ENCODE measurements at places on chromosomes 3 and 15. TPM values are rescaled to one million over a fixed set of nuclear protein-coding genes. Genes with fewer than 3 reads are reported as not detected.

The KBTBD13 gene
- 3.3 TPM for total RNA-seq

The WDR48 gene
- total RNA-seq: 31.5 TPM

The TSPAN3 gene
- 302 TPM for total RNA-seq

The RBP2 gene
- total RNA-seq: not detected

The ARNT2 gene
- total RNA-seq: 4.4 TPM

The CACNA1D gene
- total RNA-seq: 66.7 TPM

The CATSPER2 gene
- total RNA-seq: 3.8 TPM

The SCN11A gene
- 0.28 TPM for total RNA-seq

The PLOD2 gene
- total RNA-seq: 84.5 TPM

The GPR149 gene
- not detected for total RNA-seq

- DNase-seq: no peak
Observed at GRCh38 chr3:58009749-58010535, 1.7 kb downstream of the FLNB start.

- no peak for DNase-seq
Observed at GRCh38 chr15:81296673-81297072, 27.3 kb downstream of the STARD5 start.

GRCh38 chr15:53297828-53298227 is 461.6 kb downstream of the WDR72 start:
- DNase-seq: no peak

- no peak for DNase-seq
Observed at GRCh38 chr3:9595877-9596276, 42.3 kb upstream of the LHFPL4 start.

- no peak for DNase-seq
Observed at GRCh38 chr3:30082652-30083051, 523.7 kb upstream of the TGFBR2 start.

DNA sequence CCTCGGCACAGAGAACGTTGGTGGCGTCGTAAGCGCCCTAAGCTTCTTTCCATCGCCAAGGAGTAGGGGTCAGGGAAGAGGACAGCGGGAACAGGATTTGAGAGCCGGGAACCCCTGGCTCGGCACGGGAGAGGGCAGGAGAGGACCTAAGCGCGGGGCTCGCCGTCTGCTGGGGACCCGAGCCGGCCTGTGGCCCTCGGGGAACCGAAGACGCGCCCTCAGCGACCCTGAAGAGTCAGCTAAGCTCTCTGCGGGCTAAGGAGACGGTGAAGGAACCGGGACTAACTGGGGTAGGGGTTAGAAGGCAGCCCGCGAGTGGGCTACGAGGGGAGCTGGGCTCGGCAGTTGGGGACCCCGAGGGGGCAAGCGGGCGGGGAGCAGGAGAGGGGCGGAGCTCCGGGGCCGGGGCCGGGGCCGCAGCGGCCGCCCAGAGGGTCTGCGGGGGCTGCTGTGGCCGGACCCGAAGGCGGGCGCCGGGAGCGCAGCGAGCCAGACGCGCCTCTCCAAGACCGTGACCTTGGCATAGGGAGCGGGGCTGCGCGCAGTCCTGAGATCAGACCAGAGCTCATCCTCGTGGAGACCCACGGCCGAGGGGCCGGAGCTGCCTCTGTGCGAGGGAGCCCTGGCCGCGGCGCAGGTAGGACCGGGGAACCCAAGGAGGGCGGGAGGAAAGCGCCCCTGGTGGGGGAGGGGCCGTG is 574 bp downstream of the CASR start:
- DNase-seq: peak; percentile 29

DNA sequence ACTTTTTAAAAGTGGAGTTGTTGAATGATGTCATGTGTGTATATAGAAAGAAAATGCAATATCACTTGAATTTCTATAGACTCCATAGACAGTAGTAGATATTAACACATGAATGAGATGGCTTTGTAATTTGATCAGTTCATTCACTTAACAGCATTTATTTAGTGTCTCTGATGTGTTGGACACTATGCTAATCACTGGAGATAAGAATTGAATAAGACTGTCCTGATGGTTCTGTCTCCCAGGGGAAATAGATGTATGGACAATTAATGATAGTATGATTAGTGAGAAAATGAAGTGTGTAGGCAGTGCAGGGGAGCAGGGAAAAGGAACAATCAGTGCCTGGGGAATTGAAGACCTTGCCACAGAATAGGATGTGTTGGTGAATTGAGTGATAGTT is 72.9 kb downstream of the RIOX2 start:
- no peak for DNase-seq

DNA sequence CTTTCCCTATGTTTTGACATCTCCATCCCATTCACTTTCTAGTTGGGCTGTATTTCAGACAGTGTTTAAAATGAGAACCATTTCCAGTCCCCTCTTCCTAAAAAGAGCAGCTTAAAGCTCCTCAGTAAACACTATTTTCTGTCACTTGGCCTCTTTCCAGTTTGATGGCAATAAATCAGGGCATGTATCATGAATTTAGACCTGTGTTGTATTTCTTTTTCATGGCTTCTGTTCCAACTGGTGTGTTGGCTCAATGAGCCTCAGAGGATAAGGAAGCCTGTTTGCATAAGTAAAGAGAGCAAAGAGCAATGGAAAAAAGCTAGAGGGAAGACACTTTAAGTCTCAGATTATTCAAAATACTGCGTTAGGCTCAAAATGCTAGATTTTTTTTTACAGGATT is 7.2 kb downstream of the CCDC80 start:
- no peak for DNase-seq

- DNase-seq: no peak
Observed at GRCh38 chr15:86645925-86646500, 566.3 kb downstream of the AGBL1 start.

DNA sequence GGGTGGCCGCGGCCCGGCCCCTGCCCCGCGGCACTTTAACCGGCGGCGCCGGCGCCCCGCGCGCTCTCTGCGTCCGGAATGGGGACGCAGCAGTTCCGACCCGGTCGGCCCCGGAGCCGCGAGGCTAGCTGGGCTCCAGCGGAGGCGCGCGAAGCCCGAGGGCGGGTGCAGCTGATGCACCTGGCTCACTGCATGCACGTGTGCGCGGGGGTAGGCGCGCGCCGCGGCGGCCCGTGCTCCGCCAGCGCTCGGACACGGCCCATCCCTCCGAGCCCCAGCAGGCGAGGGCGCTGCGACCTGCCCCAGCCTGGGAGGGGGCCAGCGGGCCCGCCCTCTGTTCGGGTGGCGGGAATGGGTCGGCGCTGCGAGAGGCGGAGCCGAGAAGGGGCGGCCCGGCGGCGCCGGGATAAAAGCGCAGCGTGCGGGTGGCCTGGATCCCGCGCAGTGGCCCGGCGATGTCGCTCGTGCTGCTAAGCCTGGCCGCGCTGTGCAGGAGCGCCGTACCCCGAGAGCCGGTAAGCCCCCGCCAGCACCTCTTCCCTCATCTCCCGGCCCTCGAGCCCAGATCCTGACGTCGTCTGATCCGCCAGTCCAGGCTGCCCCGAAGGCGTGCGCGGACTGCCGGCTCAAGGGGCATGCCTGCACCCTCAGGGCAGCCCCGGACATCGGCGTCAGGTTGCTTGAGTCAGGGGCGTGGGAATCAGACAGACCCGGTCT is at the start of the genes CHDH and IL17RB:
CHDH (minus strand) TSS at position 286 of the 717 bp plus-strand sequence. CDS start 22,411 bp downstream, outside the sequence.
IL17RB (plus strand) TSS at position 435 of the 717 bp plus-strand sequence; CDS start at position 456, 21 bp downstream.
- peak; percentile 74 for DNase-seq

GRCh38 chr15:50350621-50351020 is 4.4 kb downstream of the GABPB1 start:
- DNase-seq: no peak

GRCh38 chr3:15171096-15171495 is 35.0 kb upstream of the CAPN7 start:
- DNase-seq: peak; percentile 37

DNA sequence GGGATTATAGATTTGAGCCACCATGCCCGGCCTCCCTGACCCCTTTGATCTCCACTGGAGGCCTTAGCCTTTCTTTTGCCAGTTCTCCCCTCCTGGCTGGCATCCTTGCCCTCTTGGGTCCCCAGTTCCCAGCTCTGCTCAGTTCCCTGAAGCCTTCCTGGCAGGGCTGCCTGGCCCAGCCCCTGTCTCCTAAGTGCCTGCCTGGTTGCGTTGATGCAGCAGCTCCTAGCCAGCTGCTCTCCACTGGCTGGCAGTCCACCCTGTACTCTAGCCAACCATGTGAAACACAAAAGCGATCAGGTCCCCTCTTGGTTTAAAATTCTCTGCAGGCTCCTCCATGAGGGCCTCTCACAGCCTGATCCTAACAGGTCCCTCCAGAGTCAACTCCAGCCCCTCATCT is 184.7 kb downstream of the RAB11A start:
- no peak for DNase-seq

Data from cardiac muscle cell (in vitro differentiated cells and primary cell).